ENCODE measurements at places on chromosomes 3 and 15.

DNA sequence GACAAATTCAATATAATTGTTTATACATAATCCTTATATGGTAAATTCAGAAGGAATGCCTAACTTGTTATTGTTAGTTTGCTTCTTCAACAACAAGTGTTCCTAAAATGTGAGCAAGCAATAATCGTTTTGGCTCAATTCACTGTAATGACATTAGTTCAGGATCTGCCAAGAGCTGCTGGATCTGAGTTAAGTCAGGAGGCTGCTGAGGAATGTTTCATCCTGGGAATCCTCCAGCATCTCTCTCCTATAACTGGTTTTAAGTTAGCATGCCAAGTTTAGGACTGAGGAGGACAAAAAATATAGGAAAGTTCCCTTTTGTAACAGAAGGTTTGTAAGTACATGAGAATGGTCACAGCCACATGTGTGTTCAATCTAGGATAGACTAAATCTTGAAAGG lies 4.9 kb upstream of the GTF2A2 start:
- DNase-seq: no peak

- DNase-seq: peak; percentile 71
These were observed 58.9 kb downstream of the MYO1E start for GRCh38 chr15:59313641-59314332.

GRCh38 chr15:69181424-69181823 lies 21.0 kb downstream of the GLCE start:
- no peak for DNase-seq

- DNase-seq: peak; percentile 12
These were observed 51.9 kb downstream of the GOLM2 start for GRCh38 chr15:44340410-44340809.

GRCh38 chr15:57923750-57924149 lies 141.8 kb downstream of the ALDH1A2 start:
- no peak for DNase-seq

- DNase-seq: no peak
These were observed 204.8 kb downstream of the RSRC1 start for GRCh38 chr3:158314426-158315357.

GRCh38 chr3:139978966-139979365 lies 44.0 kb downstream of the CLSTN2 start:
- no peak for DNase-seq

GRCh38 chr3:12395349-12396012 lies 88.8 kb upstream of the TSEN2 start:
- no peak for DNase-seq
